HCT116 (cell line): ENCODE measurements at places on chromosomes 1 and 21. TPM values are rescaled to one million over a fixed set of nuclear protein-coding genes. Genes with fewer than 3 reads are reported as not detected.

DNA sequence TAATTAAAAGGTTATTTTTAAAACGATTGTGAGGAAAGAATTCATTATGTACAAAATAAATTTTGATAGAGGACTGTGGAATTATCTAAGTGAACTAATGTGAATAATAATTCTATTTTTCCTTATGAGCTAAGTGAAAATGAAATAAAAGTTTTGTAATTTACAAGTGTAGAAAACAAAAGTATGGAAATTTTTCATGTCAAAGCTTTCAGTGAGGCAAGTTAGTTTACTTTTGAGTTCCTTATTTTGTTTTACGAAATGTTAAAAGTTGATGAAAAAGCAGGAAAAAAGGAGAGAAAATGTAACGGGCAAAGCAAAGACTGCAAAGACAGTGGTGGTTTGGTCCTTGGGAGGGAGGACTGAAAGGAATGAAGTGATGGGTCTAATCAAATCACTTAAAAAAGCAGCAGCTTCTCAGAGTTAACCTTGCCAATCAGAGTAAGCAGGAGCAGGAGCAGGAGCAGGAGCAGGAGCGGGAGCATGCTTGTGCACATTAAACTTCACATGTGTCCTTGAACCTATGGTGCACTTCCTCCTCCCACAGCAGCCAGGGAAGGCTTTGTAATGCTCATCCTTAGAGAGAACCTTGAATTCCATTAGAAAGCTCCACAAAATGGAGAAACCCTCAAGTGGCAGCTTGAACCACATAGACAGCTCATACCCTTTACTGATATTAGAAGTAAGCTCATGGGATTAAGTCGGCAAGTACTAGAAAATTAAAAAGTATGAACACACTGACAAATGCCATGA, 133.4 kb downstream of the LHX4 start:
- DNase-seq = no peak

DNA sequence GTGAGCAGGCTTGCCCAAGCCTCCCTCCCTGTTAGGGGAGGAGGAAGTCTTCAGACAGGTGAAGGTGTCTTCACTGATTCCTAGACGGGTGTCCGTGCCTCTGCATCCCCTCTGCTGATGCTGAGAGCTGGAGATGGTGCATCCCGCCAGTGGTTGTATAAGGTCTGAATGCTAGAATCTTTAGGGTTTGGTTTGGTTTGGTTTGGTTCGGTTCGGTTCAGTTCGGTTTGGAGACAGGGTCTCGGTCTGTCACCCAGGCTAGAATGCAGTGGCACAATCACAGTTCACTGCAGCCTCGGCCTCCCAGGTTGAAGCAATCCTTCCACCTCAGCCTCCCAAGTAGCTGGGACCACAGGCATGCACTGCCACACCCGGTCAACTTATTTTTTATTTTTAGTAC, 153.6 kb downstream of the PGBD5 start:
- DNase-seq = no peak

GRCh38 chr1:156642265-156643048, 540 bp downstream of the BCAN start:
- no peak for DNase-seq

DNA sequence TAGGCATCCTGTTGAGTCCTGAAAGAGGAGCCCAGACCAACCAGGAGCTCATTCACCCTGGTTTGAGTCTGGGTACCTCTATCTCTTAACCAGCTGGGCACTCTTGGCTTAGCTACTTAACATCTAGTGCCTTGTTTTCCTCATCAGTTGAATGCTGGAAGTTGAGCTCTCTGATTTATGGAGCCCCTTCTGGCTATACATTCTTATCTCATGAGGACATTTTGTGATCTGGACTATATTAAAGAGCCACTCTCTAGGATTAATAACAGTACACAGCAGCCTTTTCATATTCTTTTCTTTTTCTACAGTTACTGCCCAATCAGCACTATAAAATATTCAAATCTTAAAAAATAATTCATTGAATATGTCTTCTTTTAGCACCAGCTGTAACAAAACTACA, 296.9 kb upstream of the RUNX1 start:
- no peak for DNase-seq

Gene ZNF683
- not detected for total RNA-seq

Gene FCGR3B
- total RNA-seq = not detected

Gene TRIM46
- total RNA-seq = 3.8 TPM
